ENCODE measurements at places on chromosomes 2 and 18.

DNA sequence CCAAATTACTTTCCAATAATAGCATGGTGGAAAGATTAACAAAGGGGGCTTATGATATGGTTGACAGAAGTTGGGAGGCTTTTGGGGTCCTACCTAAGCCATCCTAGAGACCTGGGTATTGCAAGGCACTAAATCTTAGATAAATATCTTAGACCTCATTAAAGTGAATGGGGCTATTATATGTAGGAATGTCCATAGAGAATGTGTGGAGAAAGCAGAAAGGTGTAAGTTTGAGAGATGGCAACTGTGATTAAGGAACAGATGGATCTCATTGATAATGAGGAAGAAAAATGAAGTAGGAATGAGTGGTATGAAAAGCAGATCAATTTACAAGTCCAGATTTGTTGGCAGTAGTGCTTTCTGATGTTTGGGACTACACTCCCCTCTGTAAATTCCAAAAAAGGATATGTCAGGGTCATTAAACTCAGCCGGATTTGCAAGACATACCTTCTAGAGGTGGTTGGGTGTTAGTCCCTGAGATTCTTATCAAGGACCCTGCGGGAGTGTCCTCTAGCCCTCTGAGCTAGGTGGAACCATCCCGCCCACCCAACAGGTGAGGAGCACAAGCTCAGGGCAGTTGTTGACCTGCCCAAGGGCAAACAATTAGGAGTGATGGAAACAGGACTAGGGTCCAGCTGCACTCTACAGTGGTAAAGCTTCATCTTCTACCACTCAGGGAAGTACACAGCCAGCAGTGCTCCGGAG, 12.1 kb downstream of the TCF7L1 start:
- no peak for DNase-seq

DNA sequence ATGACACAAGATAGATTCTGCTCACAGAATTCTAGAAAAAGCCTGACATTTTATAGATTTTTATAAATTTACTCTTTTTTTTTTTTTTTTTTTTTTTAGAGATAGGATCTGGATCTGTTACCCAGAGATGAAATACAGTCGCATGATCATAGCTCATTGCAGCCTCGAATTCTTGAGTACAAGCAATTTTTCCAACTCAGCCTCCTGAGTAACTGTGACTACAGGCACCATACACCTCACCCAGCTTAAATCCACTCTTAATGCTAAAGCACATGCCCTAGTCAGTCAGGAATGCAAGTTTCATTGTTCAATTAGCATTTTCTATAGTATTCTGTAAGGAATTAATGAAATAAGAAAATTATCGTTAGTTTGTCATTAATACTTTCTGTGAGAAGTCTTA, 32.1 kb upstream of the WDR75 start:
- no peak for DNase-seq

GRCh38 chr2:177698281-177698680, 305.7 kb downstream of the AGPS start:
- no peak for DNase-seq

DNA sequence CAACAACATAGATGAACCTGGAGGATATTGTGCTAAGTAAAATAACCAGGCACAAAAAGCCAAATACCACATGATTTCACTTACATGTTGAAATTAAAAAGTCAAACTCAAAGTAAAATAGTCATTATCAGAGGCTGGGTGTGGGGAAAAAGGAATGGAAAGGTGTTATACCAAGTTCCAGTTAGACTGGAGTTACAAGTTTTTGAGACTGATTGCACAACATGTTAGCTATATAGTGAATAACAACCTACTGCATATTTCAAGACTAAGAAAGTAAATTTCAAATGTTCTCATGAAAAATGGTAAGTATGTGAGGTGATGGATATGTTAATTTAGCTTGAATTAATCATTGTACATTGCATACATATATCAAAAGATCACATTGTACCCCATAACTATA, 116.8 kb upstream of the HNMT start:
- DNase-seq: no peak

DNA sequence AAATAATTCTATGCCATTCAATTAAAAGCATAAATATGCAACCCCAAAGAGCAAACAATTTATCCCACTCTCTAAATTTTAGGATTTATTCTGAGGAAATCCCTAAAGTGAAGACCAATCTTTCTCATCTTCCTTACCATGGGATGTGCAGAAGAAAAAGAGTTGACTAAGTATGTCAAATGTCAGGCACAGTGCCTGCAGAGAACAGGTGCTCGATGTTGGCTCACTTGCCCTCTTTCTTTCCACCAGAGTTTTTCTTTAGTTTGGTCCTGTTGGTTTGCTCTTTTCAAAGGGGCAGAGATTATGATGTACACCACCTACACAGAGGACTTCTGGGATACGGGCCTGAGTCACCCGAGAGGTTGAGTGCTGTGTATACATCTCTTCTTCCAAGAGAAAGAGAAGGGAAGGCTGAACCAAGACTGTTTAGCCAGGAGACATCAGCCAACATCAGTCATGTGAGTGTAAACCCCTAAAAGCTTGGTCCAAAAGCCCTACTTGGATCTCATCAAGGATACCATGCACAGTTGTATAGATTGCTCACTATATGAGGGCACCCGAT, 51.7 kb downstream of the SUMO1 start:
- DNase-seq: no peak

GRCh38 chr2:37026050-37026449, 58.1 kb downstream of the HEATR5B start:
- DNase-seq: no peak

DNA sequence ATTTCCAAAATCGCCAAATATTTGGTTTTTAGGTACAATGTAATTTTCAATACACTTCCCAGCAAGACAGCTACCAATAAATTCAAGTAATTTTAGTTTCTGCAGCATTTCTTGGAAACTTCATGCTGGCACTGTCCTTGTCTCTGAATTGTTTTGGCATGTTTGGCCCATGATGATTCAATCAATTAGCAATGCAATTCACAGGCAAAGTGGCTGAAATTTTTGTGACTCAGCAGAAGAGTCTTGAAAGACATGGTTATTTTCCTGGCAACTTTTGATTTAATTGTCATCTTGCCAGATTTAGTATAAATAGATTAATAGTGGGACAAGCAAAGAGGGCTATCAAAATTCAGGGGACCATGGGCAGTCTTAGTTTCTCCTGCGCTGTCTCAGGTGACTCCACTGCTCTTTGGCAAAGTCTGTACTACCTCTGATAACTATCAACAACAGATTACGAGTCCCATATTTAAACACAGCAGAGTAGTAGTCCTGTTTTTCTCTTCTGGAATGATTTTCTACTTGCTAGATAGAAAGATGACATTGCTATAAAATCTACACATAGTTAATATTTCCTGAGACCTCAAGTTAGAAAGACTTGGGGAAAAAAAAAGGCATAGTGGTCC, 88.9 kb upstream of the CYP26B1 start:
- no peak for DNase-seq

- DNase-seq: no peak
Observed at GRCh38 chr18:3250237-3251107, 2.9 kb downstream of the MYL12A start.

- DNase-seq: no peak
Observed at GRCh38 chr2:70641263-70641784, 87.7 kb upstream of the TGFA start.

DNA sequence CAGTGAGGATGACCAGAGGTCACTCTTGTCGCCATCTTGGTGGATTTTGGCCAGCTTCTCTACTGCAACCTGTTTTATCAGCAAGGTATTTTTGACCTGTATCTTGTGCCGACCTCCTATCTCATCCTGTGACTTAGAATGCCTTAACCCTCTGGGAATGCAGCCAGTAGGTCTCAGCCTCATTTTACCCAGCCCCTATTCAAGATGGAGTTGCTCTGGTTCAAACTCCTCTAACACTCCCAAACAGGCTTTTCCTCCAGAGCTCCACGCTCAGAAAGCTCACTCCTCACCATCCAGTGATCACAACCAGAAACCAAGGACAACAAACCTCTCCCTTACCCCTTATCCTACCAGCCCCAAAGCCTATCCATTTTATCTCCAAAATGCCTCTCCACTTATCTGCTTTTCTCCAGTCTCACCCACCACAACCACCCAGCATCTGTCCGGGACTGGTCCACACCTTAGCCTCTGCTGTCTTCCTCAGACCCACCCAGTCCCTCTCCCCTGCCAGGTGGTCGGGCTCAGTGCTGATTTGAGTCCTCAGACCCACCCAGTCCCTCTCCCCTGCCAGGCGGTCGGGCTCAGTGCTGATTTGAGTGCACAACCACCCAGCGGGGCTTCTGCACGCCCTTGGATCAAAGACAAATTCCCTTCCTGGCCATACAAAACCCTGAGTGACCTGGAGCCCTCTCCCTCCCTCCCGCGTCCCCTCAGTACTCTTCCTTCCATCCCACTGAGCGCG, 11.7 kb upstream of the SMAD7 start:
- no peak for DNase-seq

DNA sequence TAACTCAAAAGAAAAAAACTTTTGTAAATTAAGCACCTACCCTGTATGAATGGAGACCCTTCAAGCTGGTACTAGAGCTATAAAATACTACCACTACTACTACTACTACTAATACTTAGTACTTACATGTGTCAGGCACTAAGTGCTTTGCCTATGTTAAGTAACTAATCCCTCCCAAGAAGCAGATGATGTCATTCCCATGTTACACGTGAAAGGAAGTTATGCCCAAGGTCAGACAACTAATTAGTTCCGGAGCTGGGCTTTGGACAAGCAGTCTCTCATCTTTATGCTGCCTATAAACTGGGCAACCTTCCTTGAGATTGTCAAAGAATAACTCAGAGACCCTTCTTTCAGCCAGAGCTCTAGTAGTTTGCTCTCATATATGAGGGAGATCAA, 13.9 kb upstream of the ATP6V1B1 start:
- DNase-seq: no peak

DNA sequence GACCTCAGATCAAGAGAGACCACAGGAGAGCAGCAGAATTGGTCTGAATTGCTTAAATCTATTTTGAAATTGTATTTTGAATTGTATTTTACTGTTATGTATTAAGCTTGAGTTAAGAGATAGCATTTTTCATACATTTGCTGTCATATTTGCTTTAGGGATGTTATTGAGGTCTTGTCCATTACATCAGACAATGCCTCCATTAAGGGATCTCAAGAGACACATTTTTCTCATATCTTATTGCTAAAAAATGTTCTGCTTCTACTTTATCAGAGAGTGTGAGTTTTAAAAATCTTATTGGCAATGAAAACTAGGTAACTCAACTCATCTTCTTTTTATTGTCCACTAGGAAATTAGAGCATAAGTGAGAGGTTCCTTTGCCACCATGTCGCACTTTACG, 66.8 kb upstream of the CTAGE1 start:
- DNase-seq: no peak

DNA sequence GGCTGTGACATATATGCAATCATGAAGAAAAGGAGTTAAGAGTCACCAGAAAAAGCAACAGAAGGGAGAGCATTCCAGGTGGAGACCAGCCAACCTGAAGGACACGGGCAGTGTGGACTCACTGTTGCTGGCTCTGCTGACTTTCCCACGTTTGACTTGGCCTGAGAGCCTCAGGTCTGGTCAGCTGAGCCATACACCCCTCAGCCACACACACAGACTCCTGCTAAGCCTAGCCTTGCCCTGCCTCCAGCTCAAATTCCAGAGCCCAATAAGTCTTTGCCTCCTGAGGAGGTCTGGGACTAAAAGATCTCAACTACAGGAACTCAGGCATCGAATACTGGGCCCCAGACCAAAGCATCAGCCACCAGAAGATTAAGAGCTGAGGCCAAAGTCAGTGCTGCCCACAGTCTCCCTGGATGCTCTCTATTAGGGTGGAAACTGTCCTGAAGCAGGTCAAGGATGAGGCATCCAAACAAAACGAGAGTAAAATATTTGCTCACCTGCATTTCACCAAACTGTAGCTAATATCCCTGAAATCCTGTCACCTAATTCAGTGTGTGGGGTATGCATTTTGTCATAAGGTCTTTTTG, 23.3 kb downstream of the CACNB4 start:
- no peak for DNase-seq

GRCh38 chr2:217277646-217278398, 418.0 kb upstream of the TNP1 start:
- no peak for DNase-seq

DNA sequence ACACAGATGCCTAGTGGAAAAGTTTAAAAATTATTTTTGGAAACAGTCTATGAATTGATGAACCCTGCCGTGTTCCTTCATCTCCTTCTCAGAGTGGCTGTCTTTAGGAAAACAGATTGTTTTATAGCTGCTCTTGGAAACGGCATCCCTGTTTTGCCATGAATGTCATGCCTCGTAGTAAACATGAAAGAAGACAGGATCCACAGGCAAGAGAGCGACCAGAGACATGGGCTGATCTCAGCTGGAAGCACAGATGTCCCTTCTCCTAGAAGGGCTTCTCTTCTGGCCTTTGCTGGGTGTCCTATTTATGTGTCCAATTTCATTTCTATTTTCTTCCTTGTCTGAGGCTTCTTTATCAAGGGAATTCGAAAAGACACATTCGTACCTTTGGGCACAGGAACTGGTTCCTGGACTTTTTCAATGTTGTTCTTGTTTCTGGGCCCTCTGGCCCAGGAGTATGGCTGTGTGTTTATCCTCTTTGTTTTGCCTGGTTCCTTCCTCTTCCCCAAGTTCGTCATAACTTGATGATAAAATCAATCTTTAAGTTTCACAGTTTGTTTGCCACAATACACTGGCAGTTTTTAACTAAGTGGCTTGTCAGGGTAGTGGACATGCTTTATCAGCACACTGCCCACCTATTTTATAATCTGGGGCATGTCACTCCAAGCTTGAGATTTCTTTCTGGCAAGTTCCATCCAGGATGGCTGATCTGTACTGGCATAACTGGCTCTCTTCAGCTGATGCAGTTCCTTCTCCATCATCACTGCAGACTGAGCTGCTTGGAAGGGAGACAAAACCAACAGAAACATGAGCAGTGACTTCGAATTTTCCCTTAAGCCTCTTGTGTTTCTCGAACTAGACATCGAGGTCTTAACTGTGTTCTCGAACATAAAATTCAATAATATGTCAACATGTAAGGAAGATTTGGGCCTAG, 63.2 kb upstream of the MGAT4A start:
- no peak for DNase-seq

GRCh38 chr2:43139996-43140621, 86.3 kb downstream of the ZFP36L2 start:
- DNase-seq: no peak

GRCh38 chr2:62404913-62405312, 101.1 kb downstream of the TMEM17 start:
- DNase-seq: no peak

DNA sequence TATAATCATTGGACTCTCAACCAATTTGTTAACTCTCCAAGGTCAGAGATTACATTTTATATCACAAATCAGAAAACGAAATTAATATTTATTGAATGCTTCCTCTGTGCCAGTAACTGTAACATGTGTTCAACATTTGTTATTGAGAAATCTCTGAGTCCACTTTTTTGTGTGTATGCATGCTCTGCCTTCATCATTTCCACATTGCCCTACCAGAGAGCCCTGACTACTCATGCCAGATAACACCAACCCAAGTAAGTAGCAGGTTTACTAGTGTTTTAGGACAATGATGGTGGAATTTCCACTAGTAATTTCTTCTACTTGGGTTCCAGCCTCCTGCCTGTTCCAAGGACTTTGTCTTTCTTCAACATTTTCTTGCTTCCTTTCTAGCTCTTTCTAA, 14.2 kb upstream of the FAP start:
- no peak for DNase-seq

GRCh38 chr2:63842149-63843061, 709 bp downstream of the UGP2 start:
- DNase-seq: no peak
